ENCODE measurements at places on chromosomes 3 and 15.

DNA sequence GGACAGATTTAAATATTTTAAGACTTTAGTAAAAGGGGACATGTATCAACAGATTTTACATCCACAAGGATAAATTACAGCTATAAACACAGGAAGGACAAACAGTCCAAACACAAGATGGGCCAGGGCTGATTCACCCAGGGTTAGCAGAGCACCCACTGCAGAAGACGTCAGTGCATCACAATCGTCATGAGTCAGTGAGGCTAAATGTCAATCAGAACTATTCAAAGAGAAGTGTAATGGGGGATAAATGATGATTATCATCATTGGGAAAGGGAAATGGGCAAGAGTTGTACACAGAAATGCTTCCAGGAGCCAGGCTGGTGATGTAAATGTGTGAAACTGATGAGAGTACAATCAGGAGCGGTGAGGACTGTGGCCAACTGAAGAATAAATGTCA, 226.8 kb downstream of the PLCL2 start:
- DNase-seq: no peak

- DNase-seq: peak; percentile 20
Observed at GRCh38 chr3:42247576-42248027, 18.4 kb downstream of the CCK start.

- no peak for DNase-seq
Observed at GRCh38 chr3:126545544-126545943, 13.2 kb downstream of the C3orf22 start.

DNA sequence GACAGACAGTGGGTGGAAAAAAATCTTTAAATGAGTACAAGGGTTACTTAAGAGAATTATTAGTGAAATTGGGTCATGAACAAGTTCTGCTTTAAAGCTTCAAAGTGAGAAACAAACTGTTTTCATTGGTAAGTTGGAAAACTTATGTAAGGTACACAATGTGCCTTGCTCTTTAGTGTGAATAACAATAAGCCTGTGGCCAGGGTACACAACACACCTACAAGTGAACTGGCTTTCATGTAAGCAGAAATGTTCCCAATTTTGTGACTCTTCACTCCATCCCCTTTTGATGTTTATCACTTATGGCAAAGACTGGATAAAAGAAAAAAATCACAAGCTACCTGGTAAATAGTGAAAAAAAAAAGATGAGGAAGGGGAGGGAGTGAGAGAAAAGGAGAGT, 253.7 kb downstream of the ZBTB20 start:
- DNase-seq: no peak

DNA sequence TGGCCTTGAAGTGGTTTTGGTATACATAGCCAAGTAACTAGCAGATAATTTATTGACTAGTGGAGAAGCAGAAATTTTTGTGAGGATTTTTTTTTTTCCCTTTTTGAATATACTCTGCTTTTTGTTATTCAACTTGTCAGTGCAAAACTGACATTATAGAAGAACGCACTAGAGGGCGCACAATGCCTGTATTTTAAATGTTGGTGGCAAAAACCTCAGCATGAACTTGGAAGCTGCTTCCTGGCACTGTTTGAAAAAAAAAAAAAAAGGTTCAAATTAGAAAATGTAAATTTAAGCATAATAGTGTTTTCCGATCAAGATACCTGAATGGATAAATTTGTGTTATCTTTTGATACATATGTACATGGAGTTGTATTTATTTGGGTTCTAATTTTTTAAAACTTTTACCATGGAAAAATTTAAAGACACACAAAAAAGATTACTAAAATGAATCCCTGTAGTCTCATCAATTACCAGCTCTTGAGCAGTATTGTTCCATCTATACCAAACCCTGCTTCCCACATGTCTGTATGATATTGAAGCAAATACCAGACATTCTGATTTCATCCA, 56.0 kb downstream of the SLC25A26 start:
- peak; percentile 53 for DNase-seq

DNA sequence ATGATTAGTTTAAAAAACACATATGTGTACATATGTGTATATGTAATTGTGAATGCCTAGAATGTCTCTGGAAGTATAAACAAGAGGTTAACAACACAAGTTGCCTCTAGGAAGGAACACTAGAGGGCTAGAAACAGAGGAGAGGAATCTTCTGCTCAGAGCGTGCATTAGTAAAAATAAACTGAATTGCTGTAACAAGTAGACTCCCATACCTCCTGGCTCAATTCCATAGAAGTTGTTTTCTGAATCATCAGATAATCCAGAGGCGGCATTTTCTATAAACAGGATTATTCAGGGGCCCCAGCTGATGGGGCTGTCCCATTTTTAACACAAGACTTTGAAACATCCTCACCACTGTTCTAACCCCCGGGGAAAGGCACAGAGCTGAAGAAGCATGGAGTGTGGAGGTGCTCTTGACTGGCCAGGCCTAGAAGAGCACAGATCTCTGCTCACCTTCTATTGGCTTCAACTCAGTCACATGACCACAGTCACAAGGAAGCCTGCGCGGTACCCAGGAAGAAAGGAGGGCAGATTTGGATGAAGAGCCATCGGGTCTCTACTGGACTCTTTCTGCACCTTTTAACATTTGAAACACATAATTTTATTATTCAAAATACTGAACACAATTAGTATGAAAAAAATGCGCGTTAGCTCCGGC, 145.7 kb downstream of the TLE3 start:
- DNase-seq: no peak

DNA sequence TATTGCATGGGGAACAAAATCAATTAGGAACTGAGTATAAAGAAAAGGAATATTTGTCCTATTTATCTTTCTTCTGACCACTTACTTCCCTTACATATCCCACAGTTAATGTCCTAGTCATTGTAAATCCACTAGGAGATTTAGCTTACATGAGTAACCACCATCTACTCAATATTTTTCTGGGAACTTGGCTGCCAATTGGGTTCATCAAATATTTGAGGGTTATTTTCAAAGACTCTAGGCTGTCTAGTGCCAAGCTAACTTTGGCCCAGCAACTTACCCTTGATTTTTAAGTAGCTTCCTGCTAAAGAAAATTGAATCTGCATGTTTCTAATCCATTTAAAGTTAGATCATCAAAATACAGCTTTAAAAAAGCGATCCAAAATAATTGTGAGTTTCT, 362.5 kb upstream of the EPHA3 start:
- no peak for DNase-seq

- no peak for DNase-seq
Observed at GRCh38 chr15:85905751-85906450, 111.2 kb upstream of the KLHL25 start.

- DNase-seq: no peak
Observed at GRCh38 chr3:53140847-53141845, 10.9 kb upstream of the RFT1 start.

DNA sequence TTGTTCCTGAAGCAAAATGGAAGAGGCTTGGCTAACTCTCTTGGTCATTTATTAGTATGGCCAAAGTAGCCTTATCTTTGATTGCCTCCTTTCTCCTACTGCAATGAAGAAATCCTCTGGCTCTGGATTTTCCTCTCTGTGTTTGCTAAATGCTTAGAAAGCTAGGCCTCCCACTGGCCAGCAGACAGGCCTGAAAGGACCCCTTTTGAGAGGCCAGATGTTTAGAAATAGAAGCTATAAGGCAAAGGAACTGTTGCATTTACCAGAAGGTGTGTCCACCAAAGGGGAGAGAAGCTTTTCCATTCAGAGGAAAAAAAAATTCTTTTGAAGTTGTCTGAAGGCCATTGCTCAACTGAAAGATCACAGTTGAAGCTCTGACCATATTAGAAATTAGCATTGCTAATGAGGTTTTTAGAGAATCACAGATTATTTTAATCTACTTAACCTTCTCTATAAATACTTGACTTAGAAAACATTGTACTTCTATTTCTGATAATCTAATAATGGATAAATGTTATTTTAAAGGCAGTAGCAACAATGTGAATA, 160.8 kb downstream of the SYNPR start:
- DNase-seq: no peak

DNA sequence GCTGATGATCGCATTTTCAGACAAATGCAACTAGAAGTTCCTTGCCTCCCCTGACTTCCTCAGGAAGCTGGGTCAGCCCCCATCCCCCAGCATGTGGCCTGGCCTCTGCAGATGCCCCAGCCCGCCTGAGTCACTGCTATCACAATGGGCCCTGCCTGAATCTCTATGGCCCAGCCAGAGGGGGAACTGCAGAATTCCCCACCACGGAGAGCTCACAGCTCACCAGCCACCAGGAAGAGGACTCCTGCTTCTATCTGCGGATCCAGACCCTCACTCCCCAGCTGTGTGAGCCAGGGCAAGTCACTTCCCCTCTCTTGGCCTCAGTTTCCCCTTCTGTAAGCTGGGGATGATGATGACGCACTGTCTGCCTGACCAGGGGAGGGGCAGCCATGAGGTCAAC, 6.9 kb downstream of the PLXND1 start:
- DNase-seq: no peak

DNA sequence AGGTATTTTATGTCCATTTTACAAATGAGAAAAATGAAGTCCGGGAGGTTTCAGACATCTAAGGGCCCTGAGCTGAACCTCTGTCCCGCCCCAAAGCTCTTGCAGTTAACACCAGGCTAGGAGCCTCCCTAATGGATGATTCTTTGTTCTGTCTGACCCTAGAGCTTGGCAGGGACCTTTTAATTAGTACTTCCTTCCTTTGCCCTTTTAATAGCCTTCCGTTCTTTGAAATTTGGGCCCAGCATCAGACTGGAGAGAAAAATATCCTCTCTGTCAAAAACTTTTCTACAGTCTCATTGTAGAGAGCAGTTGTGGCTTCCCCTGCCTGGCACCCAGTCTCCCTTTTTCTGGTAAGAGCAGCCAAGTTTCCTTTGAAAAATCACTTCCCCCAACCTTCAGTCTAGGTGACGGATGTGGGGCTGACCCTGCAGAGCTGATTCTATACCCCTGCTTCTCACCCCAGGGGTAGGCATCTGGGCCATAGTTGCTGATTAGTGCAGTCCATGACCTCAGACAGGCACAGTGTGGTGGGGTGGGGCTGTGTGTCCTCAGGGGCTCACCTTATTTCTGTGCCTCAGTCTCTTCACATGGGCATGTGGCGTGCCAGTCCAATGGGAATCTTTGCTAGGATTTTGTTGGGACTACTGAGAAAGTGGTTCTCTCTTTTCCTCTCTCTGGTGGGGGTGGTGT, 220.4 kb downstream of the ADAMTS9 start:
- DNase-seq: no peak

- no peak for DNase-seq
Observed at GRCh38 chr15:57237301-57237642, 139.0 kb upstream of the CGNL1 start.

DNA sequence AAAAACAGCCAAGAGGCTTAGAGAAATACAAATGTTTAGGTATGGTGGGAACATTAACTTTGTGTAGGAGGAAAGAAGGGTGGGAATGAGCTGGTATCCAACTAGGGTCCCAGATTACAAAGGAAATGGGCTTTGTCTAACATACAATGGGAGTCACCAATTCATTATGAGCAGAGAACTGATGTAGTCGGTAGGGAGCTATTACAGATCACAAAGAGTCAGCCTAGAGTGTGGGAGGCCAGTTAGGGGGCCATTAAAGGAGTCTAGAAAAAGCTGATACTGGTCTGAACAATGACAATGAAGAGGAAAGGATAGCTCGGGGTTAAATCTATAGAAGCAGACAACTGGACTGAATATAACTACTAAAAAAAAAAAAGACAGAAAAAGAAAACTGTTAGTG, 15.5 kb downstream of the ANO10 start:
- DNase-seq: no peak

DNA sequence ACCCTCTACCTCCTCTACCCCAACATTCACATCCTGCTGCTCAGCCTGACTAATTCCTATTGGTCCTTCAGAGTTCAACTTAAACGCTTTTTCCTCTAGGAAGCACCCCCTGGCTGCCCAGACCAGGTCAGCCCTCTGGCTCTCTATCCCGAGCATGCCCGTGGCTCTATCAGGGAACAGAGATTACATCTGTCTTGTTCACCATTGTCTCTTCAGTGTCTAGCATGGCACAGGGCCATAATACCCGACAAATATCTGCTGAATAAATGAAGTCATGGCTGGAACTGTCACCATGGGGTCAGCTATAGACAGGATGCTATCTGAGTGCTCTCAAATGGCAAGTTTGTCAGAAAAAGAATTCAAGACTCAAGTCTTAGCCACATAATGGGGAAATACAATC, 296.9 kb upstream of the CHRNA7 start:
- no peak for DNase-seq

GRCh38 chr15:27101982-27102381, 131.0 kb downstream of the GABRG3 start:
- no peak for DNase-seq

- no peak for DNase-seq
Observed at GRCh38 chr3:190562866-190563510, 49.1 kb downstream of the IL1RAP start.

- DNase-seq: no peak
Observed at GRCh38 chr3:168049367-168049974, 46.3 kb downstream of the GOLIM4 start.

- no peak for DNase-seq
Observed at GRCh38 chr3:15659254-15659975, 57.9 kb downstream of the BTD start.

GRCh38 chr3:98563661-98564281, 29.6 kb downstream of the CPOX start:
- DNase-seq: no peak

- DNase-seq: no peak
Observed at GRCh38 chr15:80533790-80534333, 129.7 kb downstream of the ARNT2 start.

GRCh38 chr15:82820128-82820527, 10.7 kb downstream of the WHAMM start:
- DNase-seq: no peak

DNA sequence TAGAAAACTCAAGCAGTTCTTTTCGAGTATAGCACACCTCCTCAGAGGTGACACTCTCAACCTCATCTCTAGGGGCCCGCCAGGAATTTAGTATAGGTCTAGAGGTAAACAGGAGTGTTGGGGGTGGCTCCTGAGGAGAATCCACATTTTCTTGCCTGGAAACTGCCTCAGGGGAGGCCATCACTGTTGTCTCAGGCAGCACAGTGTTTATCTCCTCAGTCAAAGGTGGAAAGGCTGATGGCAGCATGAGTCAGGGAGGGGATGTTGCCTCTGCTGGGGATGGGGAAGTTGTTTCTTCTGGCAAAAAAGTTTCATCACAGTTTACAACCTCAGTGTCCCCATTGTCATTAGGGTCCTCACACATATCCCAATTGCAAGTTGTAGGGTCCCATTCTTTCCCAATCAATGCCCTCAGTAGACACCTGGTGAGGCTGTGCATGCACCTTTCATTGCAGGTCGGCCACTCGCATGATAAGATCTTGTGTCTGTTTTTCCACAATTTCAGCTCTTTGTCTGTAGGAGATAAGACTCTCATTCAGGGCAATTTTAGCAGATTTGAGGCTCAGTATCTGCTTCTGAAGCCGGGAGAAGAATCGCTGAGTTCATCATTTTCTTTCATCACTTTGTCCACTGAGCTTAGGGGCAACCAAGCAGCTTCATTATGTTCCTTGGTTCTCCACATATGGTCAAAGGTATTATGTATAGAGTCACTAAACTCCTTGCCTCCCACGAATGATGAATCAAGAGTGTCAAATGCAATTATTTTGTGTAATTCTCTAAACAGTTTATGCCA, 25.8 kb downstream of the NAALADL2 start:
- DNase-seq: no peak

- DNase-seq: no peak
Observed at GRCh38 chr3:19074257-19074900, 73.9 kb upstream of the KCNH8 start.
